ENCODE measurements at places on chromosomes 13 and 19. TPM values are rescaled to one million over a fixed set of nuclear protein-coding genes. Genes with fewer than 3 reads are reported as not detected.
A peak's percentile ranks its signal among the peaks of the same experiment; 100 is the strongest.

URI1 gene
- total RNA-seq = 63.1 TPM

DNA sequence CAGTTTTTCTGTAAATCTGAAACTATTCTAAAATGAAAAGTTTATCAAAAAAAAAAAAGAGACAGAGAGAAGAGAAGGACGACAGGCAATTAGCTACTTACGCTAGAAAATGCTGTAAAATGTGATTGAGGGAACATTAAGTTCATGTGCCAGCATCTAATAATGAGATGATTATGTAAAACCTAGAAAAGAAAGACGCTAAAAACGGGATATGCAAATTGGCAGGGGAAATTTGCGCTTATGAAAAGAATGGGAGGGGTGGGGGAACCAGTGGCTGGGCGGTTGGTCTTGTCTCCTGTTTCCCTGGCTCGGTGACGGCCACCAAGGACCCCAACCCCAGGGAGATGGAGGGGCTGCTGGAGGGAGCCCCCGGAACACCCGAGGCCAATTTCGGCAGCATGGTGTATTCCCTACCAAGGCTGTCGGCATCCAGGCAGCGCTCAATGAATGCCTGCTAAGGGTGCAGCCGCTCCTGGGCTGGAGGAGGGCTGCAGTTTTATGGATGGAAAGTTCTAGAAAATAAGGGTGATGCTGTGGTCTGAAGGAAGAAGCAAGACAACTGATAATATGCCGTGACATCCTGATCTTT is 34.2 kb downstream of the GNG7 start:
- DNase-seq = no peak

DNA sequence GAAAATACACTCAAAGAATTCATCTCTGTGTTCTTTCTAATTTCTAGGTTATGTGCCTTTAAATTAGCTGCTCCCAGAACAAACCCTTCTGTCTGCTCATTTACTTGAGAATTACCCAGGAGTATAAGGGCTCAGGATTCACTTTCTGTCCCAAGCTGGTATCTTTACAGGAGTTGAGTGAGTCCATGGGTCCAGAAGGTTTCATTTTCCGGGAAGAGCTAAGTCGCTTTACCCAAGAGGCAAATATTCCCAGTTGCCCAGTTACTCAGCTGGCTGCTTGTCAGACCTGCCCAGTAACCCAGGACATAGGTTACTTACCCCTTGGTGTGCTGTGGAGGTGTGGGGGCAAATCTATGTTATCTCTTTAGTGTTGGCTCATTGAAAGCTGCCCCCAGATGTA is 47.3 kb downstream of the DHRS12 start:
- DNase-seq = no peak

LGI4 gene
- not detected for total RNA-seq

DNA sequence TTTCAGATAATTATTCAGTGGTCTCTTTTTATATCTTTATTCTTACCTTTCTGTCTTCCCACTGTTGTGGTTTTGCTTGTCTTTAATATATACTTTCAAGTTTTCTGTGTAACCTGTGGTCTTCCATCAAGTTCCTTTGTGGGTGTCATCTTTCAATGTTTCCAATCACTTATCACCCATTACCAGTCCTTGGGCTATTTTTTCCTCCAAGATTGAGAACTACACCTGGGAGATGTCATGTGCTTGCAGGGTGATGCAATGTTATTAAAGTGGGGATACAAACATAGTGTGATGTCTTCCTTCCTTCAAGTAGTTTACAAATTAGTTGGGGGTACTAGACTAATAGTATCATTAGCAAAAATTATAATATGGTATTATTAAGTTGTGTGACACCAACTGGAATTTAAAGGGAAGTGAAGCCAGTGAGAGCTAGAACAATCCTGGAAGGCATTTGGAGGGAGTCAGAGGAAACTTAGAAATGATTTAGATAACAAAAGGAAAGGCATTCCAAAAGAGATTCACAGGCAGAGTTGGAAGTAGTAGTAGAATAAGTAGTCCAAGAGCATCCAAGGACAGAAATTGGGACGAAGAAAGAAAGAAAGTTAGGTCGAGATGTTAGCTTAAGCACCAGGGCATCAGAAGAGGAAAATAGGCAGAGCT is 3.4 kb downstream of the FNDC3A start:
- DNase-seq = no peak

SMIM44 gene
- not detected for total RNA-seq

FRY gene
- 1.5 TPM for total RNA-seq

- no peak for DNase-seq
These were observed 799 bp downstream of the NR1H2 start for GRCh38 chr19:50377051-50377461.

DNA sequence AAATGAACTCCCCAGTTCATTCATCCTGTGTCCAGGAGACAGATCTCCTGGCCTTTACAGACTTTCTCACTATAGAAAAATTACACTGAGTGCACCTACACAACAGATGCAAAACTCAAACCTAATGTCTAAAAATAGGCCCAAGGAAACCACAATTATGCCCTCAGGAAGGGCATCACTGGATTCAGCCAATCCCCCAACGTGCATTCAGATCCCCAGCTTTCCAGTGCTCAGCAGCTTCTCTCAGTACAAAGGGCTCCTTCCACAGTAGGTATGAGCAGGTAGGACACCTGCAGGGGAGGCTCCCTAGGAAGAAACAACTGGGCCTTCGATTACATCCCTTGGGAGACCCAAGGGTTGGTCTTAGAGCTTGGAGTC is 2.1 kb downstream of the ZNF709 start:
- no peak for DNase-seq

DNA sequence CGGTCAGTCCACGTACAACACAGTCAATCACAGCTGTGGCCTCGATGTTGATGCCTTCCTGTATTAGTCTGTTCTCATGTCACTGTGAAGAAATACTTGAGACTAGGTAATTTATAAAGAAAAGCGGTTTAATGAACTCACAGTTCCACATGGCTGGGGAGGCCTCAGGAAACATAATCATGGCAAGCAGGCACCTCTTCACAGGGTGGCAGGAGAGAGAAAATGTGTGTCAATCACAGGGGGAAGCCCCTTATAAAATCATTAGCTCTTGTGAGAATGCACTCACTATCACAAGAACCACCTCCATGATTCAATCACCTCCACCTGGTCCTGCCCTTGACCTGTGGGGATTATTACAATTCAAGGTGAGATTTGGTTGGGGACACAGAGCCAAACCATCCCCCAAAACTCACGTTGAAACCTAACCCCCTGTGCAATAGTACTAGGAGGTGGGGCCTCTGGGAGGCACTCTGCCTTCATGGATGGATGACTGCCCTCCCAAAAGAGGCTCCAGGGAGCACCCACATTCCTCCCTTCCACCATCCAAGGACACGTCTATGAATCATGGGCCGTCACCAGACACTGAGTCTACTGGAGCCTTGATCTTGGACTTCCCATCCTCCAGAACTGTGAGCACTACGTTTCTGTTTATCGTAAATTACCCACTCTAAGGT is 2.3 kb upstream of the PROZ start:
- no peak for DNase-seq

DNA sequence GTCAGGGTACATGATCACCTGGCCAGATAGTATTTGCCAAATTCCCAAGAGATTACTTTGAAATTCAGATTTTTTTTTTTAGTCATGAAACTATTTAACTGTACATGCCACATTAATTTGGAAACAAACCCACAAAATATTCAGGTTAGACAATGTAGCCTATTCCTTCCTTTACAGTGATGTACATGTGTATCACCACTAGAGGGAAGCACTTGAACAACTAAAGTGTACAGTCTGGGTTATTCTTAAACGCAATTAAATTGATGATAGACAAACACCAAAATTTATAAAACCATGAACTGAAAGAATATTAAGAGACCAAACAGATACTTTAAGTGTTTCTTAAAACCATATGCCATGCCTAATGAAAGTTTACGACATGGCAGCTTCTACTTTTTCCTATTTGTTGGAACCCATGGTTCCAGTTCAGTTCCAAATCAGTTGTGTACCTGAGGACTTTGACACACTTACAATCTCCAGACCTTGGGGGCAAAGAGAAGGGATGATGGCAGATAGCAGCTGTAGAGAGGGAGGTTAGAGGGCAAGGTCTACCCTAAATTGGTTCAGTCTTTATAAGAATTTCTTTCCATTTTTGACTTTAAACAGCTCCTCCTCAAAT is 52.8 kb downstream of the TNFSF13B start:
- DNase-seq = no peak

- peak; percentile 31 for DNase-seq
These were observed 72.0 kb upstream of the MCF2L start for GRCh38 chr13:112896736-112897602.

- DNase-seq = peak; percentile 81
These were observed 15.5 kb downstream of the MAST3 start for GRCh38 chr19:18112989-18113478.

Measured in natural killer cell treated with Interleukin-12 subunit alpha and Interleukin-12 subunit beta and Interleukin-15 and Interleukin-18, amount 100 ng/mL, for 72 hours (primary cell).